Stimulated activated CD8-positive, alpha-beta memory T cell treated with anti-CD3 and anti-CD28 coated beads, Interleukin-15, amount 100 ng/mL, for 1 hour (primary cell): ENCODE measurements at places on chromosomes 3 and 15.

- DNase-seq: no peak
Measured at GRCh38 chr3:38133209-38133556, 3.7 kb downstream of the ACAA1 start.

DNA sequence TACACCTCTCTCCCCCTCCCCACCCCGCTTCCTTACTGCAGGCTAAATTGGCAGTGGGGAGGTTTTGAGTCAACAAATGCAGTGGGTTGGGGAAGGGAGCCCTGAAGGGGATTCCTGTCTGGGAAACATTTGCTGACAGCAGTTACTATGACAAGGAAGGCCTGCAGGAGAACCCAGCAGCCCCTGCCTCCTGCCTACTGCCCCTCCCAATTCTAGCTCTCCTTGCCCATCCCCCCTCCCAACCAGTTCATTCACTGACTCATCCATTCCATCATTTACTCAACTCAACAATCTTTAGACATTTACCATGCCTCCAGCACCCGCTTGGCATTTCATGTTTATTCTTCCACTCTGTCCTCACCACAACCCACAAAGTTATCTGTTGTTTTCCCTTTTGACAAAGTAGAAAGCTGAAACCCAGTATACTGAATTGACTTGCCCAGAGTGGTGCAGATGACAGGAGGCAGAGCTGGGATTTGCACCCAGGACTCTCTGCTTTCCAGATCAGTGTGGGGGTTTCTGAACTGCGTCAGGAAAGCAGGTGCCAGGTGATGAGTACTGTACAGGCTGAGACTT lies 75.0 kb downstream of the MAGEF1 start:
- no peak for DNase-seq

DNA sequence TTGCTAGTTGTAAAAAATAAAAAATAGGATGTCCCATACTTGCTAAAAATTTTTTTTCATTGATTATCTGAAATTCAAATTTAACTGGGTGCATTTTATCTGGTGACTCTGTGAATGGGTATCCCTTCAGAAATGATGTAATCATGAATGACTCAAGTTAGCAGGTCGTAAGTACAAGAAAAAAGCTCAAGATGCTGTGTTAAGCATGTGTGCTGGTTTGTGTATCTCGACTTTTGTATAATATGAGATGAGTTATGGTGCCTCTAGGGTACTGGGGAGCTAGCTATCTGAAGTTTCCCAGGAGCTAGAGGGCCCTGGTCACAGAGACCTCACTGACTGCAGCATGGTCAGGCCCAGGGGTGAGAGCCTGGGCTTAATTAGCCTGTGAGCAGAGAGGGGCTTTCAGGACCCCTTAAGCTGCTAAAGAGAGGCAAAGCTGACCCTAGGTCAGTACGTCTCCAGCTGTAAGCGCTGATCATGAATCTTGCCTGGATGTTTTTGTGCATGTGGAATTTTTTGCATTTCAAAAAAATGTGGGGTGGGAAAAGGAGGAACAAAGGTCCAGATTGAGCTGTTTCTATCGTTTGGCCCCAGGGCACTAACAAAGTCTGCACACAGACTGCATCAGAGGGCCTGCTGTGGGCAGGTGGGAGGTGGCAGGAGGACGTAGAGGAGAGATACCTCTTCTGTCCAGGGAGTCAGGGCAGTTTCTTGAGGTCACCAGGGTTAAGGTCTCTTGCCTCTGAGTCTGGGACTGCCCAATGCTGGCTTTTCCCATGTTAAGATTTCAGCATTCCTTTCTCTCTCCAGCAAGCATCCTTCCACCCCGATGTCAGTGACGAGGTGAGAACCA lies 233.2 kb upstream of the TPM1 start:
- no peak for DNase-seq

DNA sequence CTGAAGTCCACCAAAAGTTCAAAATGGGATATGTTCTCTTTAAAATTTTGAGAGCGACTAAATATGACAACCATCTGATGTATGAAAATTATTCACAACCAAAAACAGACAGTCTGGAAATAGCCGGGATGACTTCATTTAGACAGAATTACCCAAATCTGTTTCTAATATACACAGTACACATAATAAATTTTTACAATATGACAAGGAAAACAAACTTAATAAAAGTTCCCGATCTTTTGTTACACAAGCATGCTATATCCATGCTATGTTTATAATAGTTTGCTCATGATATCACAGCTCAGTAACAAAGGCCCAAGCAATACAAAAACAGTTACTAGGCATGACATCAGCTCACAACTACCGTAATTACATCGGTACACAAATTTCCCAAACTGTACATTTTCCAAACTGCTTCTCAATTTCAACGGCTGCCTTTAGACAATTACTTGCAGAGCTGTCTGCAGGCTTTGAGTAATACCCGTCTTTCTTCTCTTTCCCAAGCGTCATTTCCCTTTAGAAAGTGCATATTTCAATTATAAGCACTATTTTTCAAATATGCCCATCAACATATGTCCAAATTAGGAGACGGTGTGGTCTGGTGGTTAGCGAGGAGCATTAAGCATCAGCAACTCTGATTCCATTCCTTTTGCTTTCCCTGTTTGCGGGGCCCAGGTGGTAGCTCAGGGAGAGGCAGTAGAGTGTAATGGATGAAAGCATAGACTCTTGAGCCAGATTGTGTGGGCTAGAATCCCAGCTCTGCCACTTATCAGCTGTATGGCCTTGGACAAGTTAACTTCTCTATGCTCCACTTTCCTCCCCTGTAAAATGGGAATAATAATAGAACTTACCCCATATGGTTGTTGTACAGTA lies 481.2 kb downstream of the FOXP1 start:
- no peak for DNase-seq

DNA sequence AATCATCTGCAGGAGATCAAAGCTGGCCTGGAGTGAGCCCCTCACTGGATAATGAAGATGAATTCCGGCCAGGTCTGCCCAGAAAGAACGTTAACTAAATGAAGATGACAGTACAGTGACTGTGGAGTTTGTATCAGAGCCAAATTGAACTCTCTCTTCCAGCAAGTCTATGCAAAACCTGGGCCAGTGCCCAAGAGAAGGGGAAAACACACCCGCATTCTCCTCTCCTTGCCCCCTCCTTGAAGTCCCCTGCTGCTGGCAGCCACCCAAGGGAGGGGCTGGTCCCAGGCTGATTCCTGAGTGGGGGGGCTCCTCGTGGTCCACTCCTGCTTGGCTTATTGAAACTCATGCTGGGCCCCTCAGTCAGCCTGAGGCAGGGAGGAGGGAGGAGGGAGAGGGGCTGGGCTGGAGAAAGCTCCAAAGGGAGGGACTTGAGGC lies 155.7 kb downstream of the RAB11A start:
- no peak for DNase-seq

DNA sequence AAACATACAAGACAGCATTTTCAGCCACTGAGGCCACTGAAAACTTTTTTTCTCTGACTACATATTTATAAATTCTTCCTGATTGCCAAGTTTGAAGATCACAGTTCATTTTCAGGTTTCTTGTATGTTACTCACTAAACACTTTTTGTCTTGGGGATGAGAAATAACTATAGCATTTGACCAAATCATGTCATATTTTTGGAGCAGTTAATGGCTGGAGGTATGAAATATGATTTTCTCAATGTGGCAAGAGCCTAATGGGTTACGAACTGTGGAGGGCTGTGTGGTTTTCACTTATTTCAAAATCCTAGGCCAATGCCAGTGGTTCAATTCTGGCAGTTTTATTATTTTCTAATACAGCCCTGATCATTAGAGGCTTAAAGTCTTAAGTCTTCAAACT lies 64.4 kb downstream of the USP13 start:
- DNase-seq: no peak

DNA sequence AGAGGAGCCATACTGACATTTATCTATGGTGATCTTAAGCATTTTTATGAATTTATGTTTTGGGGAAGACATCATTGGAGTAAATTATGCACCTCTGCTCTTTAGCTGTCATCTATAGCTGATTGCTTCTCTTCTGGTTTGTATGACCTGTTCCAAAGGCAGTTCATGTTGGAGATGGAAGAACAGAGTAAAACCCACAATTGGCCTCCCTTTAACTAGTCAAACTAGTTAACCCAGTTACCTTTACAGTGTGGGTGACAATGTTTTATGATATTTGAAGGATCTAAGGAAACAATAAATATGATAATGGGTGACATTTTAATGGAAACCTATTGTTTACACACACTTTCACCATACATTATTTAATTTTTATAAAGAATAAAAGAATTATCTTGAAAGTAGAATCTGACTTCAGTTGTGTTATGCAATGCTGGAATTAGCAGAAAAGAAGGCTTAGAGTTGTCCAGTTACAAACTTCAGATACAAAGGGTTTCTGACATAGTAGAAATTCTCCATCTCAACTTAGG lies 263.5 kb downstream of the NFKBIZ start:
- no peak for DNase-seq

- no peak for DNase-seq
Measured at GRCh38 chr15:79397269-79397910, 34.7 kb upstream of the MINAR1 start.

DNA sequence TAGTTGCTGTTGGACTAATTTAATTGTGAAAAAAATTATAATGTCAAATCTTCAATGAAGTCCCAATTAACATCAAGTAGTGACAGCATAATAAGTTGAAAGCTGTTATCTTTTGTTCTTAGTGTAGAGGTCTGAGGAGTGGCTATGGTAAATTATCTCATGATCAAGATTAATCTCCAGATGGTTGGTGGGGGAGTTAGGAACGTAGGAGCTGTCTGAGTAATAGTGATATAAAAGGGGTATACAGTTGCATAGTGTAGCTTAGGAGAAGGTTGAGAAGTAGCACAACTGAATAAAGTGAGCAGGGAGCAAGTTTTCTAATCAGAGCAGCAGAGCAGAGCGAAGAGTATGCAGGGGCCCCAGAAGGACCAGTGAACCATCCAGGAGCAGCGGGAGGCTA lies 19.5 kb downstream of the TMOD2 start:
- DNase-seq: no peak

DNA sequence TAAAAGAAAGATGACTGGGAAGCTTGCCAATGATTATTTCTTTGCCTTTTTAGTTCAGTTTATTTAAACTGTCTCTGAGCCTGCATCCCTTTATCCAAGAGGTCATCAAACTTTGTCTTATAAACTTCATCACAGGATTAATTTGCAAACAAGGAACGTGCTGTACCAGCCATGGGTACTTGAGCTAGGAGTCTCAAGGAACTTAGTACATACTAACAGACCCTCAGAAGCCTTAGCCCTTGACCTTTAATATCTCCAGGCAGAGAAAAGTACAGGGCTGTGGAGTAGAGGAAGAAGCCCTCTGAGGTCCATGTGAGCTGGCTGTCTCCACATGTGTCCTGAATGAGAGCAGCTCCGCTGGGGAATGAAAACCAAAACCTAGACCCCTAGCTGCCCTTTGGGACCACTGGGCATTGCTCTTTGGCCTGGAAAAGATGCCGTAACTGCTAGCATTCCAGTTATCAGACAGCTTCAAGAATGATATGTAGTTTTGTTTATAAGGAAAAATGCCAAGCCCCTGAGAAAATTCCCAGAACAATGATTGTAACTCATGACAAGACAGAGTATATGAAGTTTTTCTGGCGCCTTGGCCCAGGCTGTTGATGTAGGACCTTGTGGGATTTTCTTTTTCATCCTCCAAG lies 92.1 kb downstream of the ASB7 start:
- DNase-seq: no peak

DNA sequence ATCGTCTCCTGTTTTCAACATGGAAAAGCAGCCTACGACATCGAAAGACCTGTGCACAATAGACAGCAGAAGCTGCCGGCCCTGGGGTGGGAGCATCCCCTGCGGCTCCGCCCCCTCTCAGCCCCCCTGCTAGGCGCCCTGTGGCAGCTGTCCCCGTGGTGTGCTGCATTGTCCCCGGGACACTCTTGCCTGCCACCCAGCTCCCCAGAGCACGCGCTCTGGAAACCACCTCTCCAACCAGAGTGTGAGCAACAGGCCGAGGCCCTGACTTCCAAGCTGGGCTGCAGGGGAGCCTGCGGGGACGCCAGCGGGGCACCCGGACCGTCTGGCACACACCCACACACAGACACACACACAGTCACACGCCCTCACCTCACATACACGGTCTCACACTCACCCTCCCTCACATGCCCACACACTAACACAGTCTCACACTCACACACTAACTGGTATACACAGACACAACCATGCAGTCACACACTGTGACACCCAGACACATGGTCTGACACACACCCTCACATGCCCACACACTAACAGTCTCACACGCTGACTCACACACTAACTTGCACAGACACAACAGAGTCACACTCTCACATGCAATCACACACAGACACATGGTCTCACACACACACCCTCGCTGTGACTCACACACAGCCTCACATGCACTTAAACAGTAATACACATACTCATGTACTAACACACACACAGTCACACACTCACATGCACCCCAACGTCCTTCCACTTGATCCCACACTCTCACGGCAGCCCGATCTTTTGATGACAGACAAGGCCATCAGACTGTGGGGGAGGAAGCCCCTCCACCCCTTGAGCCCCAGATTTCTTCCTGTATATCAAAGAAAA lies 94.7 kb downstream of the OCA2 start:
- DNase-seq: no peak

- no peak for DNase-seq
Measured at GRCh38 chr3:14235912-14236295, 57.3 kb downstream of the LSM3 start.

GRCh38 chr3:79597709-79598108 lies 170.1 kb downstream of the ROBO1 start:
- DNase-seq: no peak

- DNase-seq: no peak
Measured at GRCh38 chr3:179045719-179046402, 25.7 kb downstream of the ZMAT3 start.

GRCh38 chr15:59847968-59848367 lies 156.1 kb upstream of the FOXB1 start:
- DNase-seq: no peak

- no peak for DNase-seq
Measured at GRCh38 chr3:42501321-42501680, 1.1 kb upstream of the VIPR1 start.

DNA sequence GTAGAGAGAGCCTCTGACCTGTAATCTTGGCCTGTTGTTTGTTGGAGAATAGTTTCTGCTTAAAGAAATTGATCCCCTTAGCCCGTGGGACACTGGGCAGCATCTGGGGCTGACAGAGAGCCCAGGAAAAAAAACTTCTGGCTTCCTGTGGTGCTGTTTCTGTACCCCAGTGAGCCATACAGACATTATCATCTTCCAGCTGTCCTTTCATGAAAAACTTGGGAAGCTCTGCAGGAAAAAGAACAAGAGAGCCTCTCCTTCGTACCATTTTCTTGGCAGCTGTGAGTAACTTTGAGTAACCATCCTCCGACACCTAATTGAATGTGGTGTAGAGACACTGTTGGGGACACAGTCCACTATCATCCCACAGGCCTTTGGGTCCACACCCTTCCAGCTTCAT lies 333.0 kb downstream of the SHQ1 start:
- DNase-seq: no peak

GRCh38 chr3:19934098-19934566 lies at the start of gene EFHB:
EFHB (minus strand) TSS chr3:19934217; CDS start chr3:19934018, 199 bp downstream.
- no peak for DNase-seq
